ENCODE measurements at places on chromosomes 5 and 9.

DNA sequence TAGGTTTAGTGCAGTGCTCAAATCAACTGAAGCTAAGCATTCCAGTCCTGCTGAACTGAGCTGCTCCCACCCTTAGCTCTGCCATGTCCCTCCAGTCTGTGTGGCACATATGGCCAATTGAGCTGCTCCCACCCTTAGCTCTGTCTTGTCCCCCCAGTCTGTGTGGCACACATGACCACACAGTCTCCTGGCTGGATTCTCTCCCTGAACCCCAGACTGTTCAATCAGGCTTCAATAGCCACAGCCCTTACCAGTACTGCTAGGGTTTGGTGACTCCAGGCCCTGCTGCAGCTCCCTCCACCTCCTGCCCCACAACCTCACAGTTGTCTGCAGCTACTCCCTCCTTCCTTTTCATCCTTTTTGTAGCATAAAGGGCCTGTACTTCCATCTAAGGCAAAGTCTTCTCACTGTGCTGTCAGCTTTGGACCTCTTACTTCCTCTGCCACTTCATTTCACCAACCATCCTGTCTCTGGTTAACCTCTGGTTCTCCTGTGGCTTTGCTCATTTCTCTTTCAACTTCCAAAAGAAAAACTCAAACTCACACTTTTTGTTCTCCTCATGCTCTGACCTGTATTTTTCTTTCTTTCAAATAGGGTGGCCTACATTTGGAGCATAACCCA, 50.8 kb downstream of the ADAMTS12 start:
- no peak for DNase-seq

DNA sequence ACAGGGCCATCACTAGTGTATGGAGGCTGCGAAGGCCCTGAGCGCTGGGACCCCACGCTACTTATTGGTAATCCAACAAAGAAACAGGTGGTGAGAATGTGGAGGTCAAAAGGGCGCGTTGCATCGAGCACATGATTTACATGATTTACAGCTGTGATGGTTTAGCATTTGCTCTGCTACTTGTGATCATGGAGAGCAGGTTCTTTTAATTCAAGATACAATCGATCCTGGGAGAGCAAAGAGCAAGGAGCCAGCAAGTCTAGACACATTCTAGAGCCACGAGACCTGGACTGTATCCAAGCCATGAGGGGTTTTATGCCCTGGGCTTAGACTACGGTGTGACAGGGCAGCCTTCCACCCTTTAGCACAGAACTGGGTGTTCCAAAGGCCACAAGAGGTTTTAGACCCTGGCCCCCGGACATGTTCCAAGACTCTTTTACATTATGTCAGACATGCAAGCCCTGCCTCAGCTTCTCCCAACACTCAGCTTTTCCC, 47.0 kb upstream of the CLK4 start:
- DNase-seq: no peak

DNA sequence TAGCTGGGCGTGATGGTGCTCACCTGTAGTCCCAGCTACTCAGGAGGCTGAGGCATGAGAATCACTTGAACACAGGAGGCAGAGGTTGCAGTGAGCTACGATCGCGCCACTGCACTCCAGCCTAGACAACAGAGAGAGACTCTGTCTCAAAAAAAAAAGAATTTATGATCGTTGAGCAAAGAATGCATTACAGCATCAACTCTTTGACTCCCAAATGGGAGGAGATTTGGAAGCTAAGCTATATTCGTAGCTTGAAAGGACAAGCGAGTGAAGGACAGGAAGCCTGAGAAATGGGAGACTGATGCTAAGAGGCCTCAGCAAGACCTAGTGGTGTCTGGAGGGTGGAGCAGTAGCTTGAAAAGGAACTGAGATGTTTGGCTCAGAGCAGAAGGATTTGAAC, 10.3 kb upstream of the CCIN start:
- no peak for DNase-seq

DNA sequence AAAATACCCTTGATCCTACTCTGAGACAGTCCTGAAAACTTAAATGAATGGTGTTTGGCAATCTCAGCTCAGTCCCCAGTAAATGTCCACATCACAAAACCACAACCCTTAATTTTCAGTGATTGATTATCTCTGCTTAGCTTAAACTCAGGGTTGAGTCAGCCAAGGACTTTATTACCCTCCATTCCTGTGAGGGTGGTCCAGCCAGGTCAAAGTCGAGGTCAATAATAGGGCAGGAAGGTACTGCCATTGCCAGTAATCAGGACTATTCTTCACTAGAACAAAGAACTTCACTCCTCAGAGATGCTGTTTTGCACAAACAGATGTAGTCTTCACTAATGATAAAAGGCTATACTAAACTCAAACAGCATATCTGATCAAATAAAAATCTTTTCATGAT, 499.4 kb downstream of the ISL1 start:
- DNase-seq: no peak

GRCh38 chr5:170523142-170523551, 19.3 kb downstream of the KCNIP1 start:
- no peak for DNase-seq

- no peak for DNase-seq
Observed at GRCh38 chr9:87128844-87129493, 181.7 kb upstream of the GAS1 start.

DNA sequence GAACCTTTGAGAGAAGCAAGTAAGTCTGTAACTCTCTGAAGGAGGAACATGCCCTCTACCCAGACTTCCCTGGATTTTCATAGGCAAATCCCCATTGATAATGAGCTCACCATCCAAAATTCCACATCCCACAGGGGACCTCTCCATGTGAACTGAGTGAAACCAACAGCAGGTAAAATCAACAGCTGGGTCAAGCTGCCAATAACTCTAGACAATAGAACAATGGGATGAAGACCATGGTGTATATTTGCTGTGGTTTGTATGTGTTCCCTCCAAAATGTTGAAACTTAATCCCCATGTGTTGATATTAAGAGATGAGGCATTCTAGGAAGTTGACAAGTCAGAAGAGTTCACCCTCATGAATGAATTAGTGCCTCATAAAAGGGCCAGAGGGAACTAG, 110.2 kb upstream of the MYO10 start:
- DNase-seq: no peak

- no peak for DNase-seq
Observed at GRCh38 chr5:147481874-147482705, 27.8 kb downstream of the DPYSL3 start.

DNA sequence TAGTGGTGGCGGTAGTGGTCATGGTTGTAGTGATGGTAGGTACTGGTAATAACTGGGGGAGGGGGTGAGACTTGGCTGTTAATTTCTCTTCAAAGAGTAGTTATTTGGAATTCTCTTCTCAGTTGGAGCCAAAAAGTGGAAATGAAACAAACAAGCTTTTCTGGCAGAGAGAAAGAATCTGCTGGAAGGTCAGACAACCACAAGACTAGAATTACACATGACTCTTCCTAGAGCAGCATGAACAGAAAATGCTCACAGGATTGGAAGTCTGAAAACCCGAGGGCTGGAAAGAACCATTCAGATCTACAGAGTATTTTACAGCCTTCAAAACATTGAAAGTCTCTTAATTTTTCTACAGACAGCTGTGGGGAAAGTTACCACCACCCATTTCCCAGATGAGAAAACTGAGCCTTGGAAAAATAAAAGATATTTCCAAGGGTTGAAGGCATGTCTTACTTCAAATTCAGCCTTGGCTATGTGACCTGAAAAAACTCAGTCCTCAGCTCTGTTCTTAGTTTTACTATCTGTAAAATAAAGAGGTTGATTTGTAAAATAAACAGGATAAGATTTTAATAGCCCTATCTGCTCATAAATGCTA, 42.9 kb upstream of the TRIM32 start:
- no peak for DNase-seq

GRCh38 chr9:132129535-132129934, 32.3 kb upstream of the NTNG2 start:
- peak; percentile 40 for DNase-seq

DNA sequence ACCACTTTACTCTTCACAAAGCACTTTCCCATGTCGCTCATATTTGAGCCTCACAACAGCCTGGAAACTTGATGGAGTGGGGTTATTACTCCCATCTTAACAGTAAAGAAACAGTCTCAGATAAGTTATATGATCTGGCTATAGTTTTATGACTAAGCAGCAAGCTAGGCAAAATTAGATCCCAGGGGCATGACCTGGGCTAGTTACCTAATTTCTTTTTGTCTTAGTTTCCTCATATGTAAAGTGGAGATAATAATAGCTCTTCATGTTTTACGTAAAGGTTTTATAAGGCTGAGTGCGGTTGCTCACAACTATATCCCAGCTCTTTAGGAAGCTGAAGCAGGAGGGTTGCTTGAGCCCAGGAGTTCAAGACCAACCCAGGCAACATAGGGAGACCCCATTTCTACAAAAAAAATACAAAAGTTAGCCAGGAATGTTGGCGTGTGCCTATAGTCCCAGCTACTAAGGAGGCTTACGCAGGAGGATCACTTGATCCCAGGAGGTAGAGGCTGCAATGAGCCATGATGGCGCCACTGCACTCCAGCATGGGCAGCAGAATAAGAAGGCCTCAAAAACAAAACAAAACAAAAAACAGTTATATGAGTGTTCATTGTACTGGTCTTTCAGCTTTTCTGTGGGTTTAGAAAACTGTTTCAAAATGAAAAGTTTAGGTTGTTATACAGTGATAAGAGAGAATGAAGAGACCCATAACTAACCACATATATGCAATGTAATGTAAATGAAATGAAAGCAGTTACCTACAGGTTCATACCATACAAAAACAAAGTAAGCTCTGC, 6.5 kb upstream of the PLIN2 start:
- DNase-seq: no peak

- no peak for DNase-seq
Observed at GRCh38 chr5:118293378-118293777, 695.0 kb downstream of the DTWD2 start.

GRCh38 chr5:31410089-31410488, 121.8 kb downstream of the DROSHA start:
- no peak for DNase-seq

DNA sequence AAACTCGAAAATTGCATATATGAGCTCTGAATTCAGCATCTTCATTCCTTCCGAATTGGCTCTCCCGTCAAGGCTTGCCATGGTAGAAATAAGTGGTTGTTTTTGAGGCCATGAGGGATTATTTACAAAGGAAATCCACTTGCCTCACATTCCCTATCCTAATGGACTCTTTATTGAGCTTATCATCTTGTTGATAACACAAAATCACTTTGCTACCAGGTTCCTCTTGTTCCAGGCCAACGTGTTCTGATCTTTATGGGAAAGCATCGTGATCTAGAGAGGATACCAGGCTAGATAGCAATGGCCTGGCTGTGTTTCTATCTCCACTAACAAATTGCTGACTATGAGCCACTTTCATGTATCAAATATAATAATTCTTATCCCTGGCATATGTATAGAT, 811.7 kb downstream of the TLR4 start:
- DNase-seq: no peak

DNA sequence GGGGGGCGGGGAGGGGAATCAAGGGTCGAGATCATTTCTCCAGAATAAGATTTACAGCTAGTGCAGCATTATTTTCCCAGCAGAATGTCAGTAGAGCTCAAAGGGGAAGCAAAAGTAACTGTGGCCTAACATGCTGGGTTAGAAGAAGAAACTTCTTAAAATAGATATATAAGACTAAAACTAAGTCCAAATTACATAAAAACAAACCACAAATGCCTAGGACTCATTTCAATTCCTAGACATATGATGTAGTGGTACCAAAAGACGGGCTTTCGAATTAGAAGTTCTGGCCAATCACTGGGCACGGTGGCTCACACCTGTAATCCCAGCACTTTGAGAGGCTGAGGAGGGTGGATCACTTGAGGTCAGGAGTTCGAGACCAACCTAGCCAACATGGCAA, 20.8 kb upstream of the MELK start:
- no peak for DNase-seq

DNA sequence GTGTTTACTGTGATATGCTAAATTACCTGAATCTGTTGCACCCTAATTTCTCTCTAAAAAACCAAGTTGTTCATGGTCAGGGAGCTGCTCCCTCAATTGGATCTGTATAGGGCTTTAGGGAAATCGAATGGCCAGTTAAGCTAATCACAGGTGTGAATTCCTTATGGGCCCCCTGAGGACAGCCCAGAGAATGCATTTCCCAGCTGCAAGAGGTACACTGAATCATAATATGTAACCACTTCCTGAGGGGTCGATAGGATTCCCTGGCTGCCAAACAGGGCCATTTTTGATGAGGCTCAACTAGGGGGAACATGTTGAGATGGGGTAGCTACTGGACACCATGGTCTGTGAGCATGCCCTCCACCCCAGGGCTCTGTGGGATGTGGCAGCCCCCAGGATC, 478.6 kb downstream of the CCDC171 start:
- DNase-seq: no peak

DNA sequence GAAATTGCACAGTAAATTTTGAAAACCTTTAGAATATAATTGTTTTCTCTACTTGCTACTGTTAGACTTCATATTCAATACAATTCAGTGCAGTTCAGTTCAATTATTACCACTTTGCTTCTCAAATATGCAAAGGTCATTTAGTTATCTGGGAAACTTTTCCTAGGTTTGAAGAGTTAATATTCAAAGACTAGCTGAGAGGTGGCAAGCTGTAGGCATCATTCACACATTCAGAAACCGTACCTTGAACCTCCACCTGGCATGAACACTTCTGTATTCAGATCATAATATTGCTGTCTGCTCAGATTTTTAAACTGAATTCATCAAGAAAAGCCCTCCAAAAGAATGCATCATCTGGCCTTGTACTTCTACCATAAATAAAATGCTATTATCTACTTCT, 162.1 kb upstream of the PCSK5 start:
- DNase-seq: no peak

DNA sequence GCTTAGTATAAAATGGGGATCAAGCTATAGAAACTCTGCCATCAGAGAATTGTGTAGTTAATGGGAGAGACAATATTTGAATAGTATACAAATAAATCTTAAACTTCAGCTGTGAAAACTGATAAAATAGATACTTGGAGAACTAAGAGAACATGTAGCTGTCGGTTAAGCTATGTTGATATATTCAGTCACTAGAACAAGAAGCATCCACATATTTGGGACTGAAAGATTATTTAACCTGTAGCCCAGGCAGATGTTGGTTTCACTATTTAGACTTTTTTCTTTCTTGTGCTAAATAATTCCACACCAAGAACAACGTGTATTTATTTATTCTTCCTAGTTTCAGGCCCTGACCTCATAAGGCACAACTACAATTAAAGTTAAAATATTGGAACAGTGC, 521.0 kb upstream of the CCNG1 start:
- no peak for DNase-seq

DNA sequence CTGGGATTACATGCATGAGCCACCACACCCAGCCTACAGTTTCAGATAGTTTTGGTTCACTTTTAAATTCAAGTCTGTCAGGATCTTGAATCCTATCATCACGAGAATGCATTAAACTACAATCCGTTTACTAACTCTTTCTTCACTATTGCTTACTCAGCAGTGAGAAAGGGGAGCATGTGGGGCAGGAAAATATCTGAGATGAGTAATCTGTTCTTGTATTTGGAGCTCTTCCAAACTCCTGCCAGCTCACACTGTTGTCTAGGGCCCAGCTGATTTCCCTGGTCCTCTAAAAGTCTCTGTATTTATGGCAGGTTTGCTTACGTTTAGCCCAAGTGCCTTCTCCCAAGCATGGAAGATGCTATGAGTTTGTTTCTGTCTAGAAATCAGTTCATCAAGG, 152.2 kb downstream of the FGF18 start:
- DNase-seq: no peak
